Fibroblast of villous mesenchyme (primary cell): ENCODE measurements at places on chromosomes 2 and 18. TPM values are rescaled to one million over a fixed set of nuclear protein-coding genes. Genes with fewer than 3 reads are reported as not detected.

GRCh38 chr18:68713796-68714195 lies 1.1 kb downstream of the TMX3 start:
- DNase-seq, result peak; percentile 18

GRCh38 chr2:136207030-136207623 lies 89.2 kb upstream of the CXCR4 start:
- no peak for DNase-seq

DNA sequence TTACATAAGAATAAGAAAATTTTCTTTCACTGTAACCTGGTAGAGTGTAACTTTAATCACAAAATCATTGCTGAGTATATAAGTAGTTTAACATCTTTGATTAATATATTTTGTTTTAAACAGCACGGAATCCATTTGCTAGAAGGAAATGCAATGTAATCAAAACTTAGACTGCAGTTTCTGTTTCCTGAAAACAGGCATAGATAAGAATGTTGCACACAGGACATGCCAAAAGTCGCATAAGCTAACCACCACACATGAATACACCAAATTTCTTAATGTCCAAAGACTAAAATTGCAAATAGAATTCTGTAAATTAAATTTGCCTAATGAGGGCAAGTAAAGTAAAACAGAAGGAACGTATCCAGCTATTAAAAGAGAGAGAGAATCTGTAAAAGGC lies 51.0 kb upstream of the SERPINB2 start:
- DNase-seq, result no peak

- DNase-seq, result no peak
Observed at GRCh38 chr2:19542796-19543662, 184.6 kb upstream of the OSR1 start.

GRCh38 chr18:38807915-38808314 lies 1242.3 kb upstream of the CELF4 start:
- DNase-seq, result no peak

DNA sequence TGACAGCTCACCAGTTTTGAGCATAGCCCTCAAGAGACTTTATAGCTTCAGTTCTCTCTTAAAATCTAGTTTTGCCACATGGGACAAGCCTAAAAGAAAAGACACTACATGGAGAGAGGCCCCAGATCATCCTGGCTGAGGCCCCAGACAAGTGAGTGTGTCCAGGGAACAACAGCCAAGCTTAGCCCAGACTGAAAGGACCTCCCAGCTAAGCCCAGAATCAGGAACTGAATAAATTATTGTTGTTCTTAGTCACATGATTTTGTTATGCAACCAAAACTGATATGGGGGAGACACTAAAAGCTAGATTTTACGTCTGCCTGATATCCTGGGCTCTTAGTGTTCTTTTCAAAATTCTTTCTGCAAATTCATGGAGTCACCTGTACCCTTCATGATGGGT lies 29.3 kb upstream of the LBH start:
- DNase-seq, result no peak

- peak; percentile 21 for DNase-seq
Observed at GRCh38 chr2:224211791-224212190, 172.7 kb upstream of the SERPINE2 start.

DNA sequence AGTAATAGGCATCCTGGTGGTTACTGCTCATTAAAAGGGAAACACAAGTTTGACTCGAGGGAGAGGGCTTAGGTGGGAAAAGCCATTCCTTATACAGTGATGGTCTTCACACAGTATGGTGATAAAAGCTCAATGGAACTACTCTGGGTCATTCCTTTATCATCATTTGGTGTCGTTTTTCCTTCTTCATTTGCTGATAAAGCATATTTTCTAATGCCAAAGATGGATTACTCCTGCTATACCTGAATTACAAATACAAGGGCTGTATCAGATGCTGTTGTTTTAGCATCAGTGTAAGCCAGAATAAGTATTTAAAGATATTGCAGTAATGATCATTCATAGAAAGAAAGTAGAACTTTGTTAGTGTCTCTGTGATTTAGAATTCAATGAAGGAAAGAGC lies 563.7 kb downstream of the PLCL1 start:
- no peak for DNase-seq

DNA sequence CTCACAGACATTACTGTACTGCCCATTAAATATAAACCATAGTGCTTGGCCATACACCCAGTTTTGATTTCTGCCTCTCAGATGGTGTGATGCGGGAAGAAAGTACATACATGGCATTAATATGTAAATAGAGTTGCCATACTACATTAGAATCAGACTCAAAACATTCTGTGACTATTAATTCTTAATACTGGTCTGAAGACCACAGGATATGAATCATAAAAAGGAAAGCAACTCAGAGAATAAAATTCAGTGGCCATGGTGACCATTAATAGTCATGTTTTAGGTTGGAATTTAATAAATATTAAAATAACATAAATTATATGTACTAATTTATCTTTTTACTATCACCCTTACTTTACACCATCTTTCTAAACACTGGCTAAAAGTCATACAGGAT lies 33.0 kb upstream of the WDR75 start:
- no peak for DNase-seq

The IRS1 gene
- total RNA-seq, result 33.2 and 33.8 TPM in 2 replicates

The KDM3A gene
- 15.1 and 17.4 TPM in 2 replicates for total RNA-seq

The IFIH1 gene
- 3.9 and 7.8 TPM in 2 replicates for total RNA-seq

The MYO5B gene
- under 0.01 TPM in 2 replicates for total RNA-seq
